ENCODE measurements at places on chromosomes 7 and 10. TPM values are rescaled to one million over a fixed set of nuclear protein-coding genes. Genes with fewer than 3 reads are reported as not detected.

Gene MCM7
- total RNA-seq = 248 TPM

Gene PDGFA
- 5.0 TPM for total RNA-seq

Gene EFCAB10
- total RNA-seq = not detected

Gene TMEM213
- not detected for total RNA-seq

Gene STRIP2
- 48.1 TPM for total RNA-seq

Gene OR2A42
- total RNA-seq = not detected

Gene CDC14C
- not detected for total RNA-seq

Gene ARMC10
- 24.7 TPM for total RNA-seq

Gene STEAP1
- total RNA-seq = 13.2 TPM

DNA sequence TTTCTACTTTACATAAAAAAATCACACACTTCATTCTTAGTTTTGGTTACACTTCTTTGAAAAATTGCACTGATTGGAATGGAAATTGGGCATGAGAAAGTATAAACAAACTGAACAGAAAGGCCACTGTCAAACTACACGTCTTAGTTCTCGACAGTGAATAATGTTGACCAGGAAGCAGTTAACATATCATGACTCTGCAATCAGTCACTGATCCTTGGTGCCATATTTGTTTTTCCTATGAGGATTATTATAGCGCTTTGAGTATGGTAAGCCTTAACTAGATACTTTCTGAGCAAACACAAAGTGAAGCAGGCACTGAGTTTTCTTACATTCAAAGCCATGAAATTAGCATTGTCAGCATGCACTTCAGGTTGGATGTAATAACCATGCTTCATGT is 495.1 kb upstream of the ANKRD30A start:
- H3K36me3 ChIP-seq = no peaks in the 10 kb centered on the region
- no peaks in the 10 kb centered on the region for H3K4me1 ChIP-seq
- no peak overlapping the region for H3K27ac ChIP-seq
- no peak for DNase-seq
- H3K27me3 ChIP-seq = no peaks in the 10 kb centered on the region

DNA sequence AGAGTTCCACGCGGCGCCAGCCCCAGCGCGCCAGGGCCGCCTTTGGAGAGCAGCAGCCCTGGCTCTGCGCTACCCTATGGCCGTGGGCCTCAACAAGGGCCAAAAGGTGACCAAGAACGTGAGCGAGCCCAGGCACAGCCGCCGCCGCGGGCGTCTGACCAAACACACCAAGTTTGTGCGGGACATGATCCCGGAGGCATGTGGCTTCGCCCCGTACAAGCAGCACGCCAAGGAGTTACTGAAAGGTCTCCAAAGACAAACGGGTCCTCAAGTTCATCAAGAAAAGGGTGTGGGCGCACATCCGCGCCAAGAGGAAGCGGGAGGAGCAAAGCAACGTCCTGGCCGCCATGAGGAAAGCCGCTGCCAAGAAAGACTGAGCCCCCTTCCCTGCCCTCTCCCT is 144.1 kb downstream of the SRPK2 start:
- H3K27me3 ChIP-seq = no peaks in the 10 kb centered on the region
- H3K36me3 ChIP-seq = no peaks in the 10 kb centered on the region
- no peak overlapping the region for H3K27ac ChIP-seq
- no peak overlapping the region for H3K4me3 ChIP-seq
- DNase-seq = no peak
- H3K4me1 ChIP-seq = peaks cover 13% of the 10 kb centered on the region

DNA sequence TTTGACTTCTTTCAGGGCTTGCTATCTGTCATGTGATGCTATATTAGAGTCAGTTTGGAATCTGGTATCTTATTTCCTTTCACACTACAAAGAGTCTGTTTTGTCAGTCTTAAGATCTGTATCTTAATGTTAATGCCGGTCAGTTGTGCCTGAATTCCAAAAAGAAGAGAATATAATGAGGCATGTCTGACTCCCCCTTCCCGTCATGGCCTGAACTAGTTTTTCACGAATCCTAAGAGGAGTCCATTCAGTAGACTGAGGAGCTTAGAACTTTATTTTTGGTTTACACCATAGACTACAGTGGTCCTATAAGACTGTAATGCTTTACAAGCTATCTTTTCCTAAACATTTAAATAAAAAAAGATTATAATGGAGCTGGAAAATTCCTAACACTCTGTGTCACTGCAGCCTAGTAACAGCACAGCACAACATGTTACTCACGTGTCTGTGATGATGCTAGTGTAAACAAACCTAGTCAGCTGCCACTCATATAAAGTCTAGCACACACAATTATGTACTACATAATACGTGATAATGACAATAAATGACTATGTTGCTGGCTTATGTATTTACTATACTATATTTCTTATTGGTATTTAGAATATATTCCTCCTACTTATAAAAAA is 50.6 kb downstream of the VPS41 start:
- no peak overlapping the region for H3K27ac ChIP-seq
- H3K4me1 ChIP-seq = peaks cover 15% of the 10 kb centered on the region
- peaks cover 9% of the 10 kb centered on the region for H3K36me3 ChIP-seq
- no peak for DNase-seq
- H3K4me3 ChIP-seq = no peak overlapping the region

DNA sequence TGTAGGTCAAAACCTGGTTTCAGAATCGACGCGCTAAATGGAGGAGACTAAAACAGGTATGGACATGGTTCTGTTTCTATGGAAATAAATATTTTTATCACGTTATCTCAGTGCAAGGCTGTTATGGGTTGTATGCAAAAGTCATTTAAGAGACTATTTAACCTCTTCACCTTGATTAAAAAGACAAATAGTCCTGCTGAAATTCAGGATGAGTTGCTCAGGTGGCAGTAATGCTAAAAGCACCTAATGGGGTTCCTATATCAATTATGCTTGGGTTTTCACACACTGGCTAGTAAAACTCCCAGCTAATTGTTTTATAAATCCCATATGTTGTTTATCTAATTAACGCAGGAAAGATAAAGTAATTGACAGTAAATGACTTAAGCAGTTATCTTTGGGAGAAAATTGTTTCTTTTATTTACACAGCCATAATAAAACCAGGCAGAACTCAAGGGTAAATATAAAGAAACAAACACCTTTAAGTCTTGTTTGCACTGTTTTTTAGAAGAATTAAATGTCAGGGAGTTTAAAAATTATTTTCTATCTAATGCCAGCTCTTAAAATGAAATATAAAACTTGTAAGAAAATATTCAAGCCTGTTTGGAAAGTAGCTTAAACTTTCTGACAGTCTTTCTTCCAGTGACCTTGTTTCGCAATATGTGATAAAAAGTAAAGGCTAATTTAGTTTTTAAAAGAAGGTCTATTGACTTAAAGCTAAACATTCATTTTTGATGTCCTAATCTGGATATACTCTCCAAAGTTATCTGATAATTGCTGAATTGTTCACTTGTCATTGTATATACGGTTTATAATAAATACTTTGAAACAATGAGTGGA is 3.2 kb downstream of the HHEX start:
- H3K4me3 ChIP-seq = peak overlapping the region; percentile 89
- peaks cover 16% of the 10 kb centered on the region for H3K27me3 ChIP-seq
- H3K36me3 ChIP-seq = peaks cover 1% of the 10 kb centered on the region
- no peak for DNase-seq
- H3K27ac ChIP-seq = no peak overlapping the region

DNA sequence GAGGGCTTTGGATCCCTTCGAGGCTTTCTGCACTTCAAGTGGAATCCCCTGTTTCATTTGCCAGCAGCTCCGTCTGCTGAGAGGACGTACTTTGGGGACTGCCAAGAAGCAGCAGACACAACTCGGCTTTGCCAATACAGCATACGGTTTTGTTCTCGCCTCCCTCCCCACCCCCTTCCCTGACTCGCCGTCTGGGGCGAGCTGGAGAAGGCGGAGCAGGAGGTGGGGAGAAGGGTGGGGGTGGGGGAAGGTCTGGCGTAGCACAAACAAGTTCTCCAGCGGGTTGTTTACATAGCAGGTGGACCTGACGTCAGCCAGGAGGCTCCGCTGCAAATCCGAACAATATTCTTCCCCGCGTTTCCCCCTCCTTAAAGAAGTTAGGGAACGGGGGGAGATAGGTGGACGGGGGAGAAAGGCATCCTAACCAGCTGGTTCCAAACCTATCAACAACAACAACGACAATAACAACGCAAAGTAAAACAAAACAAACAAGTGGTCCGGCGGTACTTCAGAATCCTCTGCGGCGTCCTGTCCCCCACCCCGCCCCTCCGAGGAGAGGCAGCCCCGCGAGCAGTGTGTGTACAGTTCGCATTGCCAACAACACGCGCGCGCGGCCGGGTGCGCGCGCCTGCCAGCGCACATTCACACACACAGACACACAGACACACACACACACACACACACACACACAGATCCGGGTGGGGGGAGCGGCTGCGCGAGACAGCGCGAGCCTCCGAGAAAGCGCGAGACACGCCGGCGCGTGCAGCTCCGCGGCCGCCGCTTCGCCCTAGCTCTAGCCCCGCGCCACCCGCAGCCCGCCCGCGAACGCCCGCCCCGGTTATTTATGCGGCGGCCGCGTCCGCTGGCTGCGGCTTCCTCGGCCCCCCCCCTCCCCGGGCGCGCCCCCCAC is 167.0 kb upstream of the PPP1R3A start:
- H3K27me3 ChIP-seq = peaks cover 46% of the 10 kb centered on the region
- H3K4me3 ChIP-seq = peak overlapping the region; percentile 78
- no peak overlapping the region for H3K27ac ChIP-seq
- no peak for DNase-seq

DNA sequence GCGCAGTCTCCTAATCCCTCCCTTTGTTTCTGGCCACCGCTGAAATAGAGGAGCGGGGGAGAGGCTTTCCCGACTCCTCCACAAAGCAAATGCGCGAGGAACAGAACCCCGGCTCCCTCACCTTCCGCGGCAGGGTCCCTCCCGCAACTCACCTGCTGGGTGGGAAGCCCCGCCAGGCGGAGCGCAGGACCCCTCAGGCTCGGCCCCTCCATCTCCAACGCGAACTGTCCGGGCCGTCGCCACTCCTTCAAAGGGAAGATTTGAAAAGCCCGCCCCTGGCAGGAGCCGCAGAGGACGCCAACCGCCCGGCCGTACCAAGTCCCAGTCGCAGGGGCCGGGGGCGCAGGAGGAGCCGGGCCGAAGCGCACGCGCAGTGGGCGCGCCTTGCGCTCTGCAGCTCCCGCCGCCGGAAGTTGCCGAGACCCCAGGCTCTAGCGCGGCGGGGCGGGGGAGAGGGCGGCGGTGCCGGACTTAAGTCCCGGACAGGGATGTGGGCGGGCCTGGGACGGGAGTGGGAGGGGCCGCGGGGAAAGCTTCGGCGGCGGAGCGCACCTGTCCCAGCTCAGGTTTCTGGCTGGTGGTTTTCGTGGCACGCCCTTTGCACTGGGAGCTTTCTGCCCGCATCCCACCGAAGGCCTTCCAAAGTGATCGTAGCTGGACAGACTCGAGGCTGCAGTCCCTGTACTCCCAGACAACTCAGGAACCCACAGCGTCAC is at the start of gene RTKN2:
Gene RTKN2 (minus strand): TSS at position 446 of the 716 bp plus-strand sequence. CDS start 234 bp downstream, at position 212.
- H3K4me3 ChIP-seq = peak within 1 kb of the TSS; percentile 77
- no peak within 1 kb of the TSS for H3K27ac ChIP-seq
- H3K36me3 ChIP-seq = no peaks in the 10 kb centered on the region
- H3K4me1 ChIP-seq = peaks cover 18% of the 10 kb centered on the region

DNA sequence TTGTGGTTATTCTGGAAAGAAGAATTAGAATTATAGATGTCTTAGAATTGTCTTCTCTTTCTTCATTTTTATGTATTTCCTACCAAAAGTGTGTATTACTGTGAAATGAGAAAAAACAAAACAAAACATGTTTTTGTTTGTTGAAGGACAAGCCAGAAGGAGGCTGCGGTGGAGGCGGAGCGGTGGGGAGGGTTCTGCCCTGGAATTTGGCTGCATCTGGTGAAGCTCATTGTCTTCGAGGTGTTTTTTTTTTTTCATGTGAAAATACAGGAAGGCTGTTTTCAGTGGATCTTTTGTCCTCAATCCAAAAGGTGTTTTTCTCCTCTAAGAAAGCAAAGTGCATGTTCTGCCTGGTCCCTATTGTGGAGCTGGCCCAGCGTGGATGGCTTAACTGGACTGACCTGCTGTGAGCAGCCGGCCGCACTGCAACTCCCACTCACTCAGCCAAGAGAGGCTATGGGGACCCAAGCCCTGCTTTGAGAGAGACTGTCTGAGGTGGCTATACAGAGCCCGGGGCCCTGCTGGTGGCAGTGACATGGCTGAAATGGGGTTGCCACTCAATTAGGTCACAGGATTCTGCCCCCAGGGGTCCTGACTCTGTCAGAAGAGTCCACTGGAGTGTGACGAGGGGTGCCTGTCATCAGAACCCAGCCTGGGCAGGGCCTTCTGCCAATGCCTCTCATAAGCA is 184.9 kb upstream of the MKI67 start:
- H3K4me3 ChIP-seq = no peak overlapping the region
- no peak overlapping the region for H3K27ac ChIP-seq
- H3K4me1 ChIP-seq = no peaks in the 10 kb centered on the region
- no peaks in the 10 kb centered on the region for H3K36me3 ChIP-seq
- no peaks in the 10 kb centered on the region for H3K27me3 ChIP-seq

DNA sequence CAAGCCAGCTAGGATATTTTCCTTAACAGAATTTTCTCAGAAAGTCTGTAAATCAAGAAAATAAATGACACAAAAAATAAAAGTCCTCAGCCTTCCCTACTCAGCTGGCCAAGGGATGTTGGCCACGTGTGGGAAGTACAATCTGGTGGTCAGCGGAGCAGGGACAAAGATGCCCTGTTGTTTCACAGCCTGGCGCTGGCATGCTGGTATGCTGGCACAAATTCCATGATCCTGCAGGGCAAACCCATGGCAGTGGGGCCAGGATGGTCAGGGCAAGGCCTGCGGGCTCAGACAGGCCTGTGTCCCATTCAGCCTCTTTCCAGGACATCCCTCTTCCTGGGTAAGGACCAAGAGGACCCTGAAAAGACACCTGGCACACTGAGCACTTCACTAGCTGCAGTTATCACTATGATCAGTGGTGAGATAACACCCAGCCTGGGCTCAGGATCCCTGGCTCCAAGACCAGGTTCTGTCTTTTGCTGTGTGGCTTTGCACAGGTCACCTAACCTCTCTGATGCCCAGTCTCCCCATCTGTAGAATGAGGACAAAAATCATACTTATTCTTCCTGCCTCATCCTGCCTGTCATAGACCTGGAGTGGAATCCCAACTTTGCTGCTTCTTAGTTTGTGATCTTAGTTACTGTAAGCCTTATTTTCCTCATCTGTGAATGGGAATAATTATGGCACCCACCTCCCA is 10.8 kb upstream of the HSPA12A start:
- no peak for DNase-seq
- H3K27me3 ChIP-seq = peaks cover 27% of the 10 kb centered on the region
- H3K4me3 ChIP-seq = no peak overlapping the region
- H3K36me3 ChIP-seq = no peaks in the 10 kb centered on the region
- H3K27ac ChIP-seq = no peak overlapping the region
- H3K4me1 ChIP-seq = no peaks in the 10 kb centered on the region

- no peaks in the 10 kb centered on the region for H3K27me3 ChIP-seq
- H3K4me3 ChIP-seq = no peak overlapping the region
- no peaks in the 10 kb centered on the region for H3K4me1 ChIP-seq
- H3K36me3 ChIP-seq = peaks cover 4% of the 10 kb centered on the region
- no peak for DNase-seq
Observed at GRCh38 chr7:54705436-54705835, 53.6 kb downstream of the SEC61G start.

DNA sequence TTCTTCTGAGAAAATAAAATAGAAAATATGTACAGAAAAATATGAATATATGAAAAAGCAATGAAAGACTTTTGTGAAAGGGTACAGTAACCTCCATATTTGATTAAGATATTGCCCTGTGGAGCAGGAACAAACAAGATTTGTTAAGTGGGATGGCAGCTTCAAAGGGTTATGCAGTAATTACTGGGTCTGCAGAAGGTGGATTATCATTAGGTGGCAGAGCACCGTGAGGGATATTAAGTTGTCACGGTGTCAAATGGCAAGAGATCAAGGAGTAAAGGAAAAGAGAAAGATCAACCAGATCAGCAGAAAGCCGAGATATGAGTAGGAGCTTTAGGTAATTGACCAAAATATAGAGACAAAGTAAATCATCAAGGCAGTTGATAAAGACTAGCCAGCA is 44.1 kb downstream of the DGKB start:
- no peaks in the 10 kb centered on the region for H3K36me3 ChIP-seq
- no peaks in the 10 kb centered on the region for H3K4me1 ChIP-seq
- H3K27me3 ChIP-seq = no peaks in the 10 kb centered on the region
